ENCODE measurements at places on chromosomes 11 and 22.

GRCh38 chr11:122778148-122778547 lies 60.2 kb upstream of the CRTAM start:
- no peak for DNase-seq

GRCh38 chr22:46251266-46251665 lies 1.2 kb upstream of the CDPF1 start:
- no peak for DNase-seq

GRCh38 chr11:76088511-76088910 lies 117.8 kb downstream of the WNT11 start:
- no peak for DNase-seq

- no peak for DNase-seq
Measured at GRCh38 chr22:19604711-19605268, 80.6 kb upstream of the CLDN5 start.

- no peak for DNase-seq
Measured at GRCh38 chr11:14237444-14237961, 121.5 kb downstream of the RRAS2 start.

DNA sequence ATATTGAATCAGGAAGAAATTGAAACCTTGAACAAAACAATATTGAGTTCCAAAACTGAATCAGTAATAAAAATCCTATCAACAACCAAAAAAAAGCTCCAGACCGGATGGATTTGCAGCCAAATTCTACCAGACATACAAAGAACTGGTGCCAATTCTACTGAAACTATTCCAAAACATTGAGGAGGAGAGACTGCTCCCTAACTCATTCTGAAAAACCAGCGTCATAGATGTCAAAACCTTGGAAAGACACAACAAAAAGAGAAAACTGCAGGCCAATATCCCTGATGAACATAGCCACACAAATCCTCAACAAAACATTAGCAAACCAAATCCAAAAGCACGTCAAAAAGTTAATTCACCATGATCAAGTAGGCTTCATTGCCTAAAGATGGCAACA lies 353.8 kb downstream of the TMEM135 start:
- DNase-seq: no peak

- DNase-seq: no peak
Measured at GRCh38 chr22:20155330-20156041, 4.6 kb upstream of the CCDC188 start.

- DNase-seq: no peak
Measured at GRCh38 chr22:37379085-37379484, 48.2 kb downstream of the ELFN2 start.

- no peak for DNase-seq
Measured at GRCh38 chr11:31641477-31642062, 132.0 kb downstream of the ELP4 start.

GRCh38 chr22:46984751-46985506 lies 222.5 kb downstream of the TBC1D22A start:
- no peak for DNase-seq

GRCh38 chr11:8652140-8652539 lies 30.3 kb downstream of the TRIM66 start:
- DNase-seq: no peak

DNA sequence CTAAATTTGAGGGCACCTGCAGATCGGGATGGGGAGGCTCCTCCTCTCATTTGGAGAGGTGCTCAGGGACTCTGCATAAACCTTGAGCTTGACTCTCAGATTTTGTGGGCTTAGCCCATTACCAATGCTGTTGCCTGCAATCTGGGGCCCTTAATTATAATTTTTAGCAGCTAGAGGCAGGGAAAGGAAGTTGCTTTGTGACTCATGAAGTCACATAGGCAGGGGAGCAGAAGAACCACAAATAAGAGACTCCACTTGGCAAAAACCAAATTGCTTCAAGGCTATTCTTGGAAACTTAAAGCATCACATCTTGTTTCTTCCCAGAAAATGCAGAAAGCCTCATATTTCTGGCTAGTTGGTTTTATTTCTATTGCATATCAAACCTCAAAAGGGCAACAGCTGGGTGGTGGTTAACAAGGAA lies 46.9 kb downstream of the MICAL2 start:
- DNase-seq: no peak

DNA sequence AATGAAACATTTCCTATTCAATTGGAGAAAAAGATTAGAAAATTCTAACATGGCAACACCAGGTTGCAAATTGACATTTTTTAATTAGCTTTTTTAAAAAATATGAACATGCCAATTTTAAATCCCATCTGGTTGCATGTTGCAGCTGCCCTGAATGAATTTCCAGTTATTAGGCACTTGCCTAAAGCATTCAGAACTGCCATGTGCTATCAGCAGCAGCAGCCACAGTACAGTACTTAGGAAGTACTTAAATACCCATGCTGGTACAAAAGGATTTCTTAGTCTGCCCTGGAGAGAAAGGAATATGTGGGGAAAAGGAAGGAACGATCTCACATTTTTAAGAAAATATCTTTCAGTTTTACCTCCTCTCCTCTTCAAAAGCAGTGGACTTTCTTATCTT lies 46.2 kb downstream of the FAM168A start:
- no peak for DNase-seq

GRCh38 chr11:6377902-6378639 lies 12.2 kb upstream of the SMPD1 start:
- DNase-seq: no peak

DNA sequence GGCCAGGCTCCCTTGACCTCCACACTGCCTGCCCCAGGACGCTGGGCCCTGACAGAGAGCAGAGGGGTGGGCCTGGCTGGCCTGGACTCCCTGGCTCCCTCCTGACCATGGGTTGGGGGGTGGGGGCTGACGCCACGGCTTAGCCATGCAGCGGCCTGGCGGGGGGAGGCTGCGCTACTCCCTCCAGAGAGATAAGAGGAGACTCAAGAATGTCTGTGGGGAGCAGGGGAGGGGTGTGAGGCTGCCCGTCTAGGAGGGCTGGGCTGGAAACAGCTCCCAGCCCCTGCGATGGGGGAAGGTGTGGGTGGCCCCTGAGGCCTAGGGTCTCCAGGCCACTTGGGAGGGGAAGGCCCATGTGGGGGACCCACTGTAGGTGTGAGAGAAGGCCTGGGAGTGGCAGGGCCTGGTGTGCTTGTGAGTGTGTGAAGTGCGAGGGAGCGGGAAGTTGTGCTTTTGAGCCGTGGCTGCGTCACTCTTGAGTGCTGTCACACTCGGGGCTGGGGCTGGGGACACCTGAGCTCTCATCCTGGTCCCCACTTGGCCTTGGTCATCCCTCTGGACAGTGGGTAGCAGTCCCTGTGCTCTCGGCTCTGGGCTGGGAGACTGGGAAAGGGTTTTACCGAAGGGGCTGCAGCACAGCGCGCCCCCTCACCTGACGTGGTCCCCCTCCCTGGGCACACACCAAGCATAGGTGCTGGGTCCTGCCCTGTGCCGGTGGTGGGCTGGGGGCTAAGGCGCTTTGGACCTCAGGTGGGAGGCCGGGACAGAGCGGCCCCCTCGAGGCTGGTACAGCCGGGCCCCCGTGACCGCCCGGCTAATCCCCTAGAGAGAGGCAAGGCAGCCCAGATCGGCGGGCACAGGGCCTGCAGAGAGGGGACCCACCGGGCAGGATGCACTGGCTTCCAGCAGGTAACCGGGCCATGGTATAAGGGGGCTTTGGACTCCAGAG lies 2.4 kb downstream of the MYRF start:
- no peak for DNase-seq

GRCh38 chr11:130817330-130817944 lies 98.8 kb downstream of the SNX19 start:
- DNase-seq: no peak

DNA sequence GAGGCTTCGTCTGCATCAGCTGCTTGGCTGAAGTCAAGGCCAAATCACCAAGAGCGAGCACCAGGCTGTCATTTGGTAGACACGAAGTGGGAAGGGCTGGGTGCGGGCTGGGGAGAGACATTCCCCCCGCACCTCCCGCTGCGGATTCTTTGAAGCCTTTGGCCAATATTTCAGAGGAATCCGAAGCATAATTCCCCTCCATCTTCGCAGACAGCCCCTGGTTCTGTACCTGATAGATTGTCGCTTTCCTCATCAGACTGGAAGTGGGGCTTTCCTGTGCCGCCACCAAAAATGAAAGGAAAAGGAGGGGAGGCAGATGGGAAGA lies 15.3 kb downstream of the BLID start:
- no peak for DNase-seq

DNA sequence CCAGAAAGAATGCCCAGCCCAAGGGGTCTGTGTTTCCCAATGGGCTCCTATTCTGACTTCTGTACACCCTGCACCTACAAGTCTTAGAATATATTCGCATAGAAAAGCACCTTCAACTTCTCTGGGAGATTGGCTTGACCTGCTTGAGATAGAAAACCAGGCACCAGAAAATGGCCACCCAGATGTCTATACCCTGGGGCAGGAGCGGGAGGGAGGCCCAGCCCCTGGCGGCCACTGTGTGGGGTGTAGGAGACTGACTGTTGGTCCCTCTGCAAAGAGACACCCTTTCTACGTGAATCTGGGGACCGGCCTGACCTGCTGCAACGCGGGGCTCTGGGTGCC lies 8.5 kb downstream of the DENND6B start:
- DNase-seq: no peak

GRCh38 chr11:64687204-64687603 lies 35.8 kb downstream of the NRXN2 start:
- DNase-seq: no peak

DNA sequence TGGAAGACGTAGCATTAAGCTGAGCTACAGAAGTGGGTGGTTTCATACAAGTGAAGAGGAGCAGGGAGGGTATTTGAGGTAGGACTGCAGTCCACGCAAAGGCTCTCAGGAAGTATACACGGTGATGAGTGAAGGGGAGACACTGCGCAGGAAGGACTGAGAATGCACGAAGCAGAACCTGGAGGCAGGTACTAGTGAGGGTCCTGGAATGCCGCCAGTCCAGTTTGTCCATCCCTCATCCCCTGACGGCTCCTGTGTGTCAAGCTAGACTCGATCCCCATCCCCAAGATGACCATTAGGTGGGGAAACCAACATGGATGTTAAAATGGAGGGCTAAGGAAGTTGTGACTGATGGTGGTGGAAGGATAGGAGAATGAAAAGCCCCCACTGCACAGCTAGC lies 23.8 kb downstream of the ART5 start:
- DNase-seq: no peak

- DNase-seq: no peak
Measured at GRCh38 chr22:29331213-29331612, 15.7 kb upstream of the RASL10A start.

DNA sequence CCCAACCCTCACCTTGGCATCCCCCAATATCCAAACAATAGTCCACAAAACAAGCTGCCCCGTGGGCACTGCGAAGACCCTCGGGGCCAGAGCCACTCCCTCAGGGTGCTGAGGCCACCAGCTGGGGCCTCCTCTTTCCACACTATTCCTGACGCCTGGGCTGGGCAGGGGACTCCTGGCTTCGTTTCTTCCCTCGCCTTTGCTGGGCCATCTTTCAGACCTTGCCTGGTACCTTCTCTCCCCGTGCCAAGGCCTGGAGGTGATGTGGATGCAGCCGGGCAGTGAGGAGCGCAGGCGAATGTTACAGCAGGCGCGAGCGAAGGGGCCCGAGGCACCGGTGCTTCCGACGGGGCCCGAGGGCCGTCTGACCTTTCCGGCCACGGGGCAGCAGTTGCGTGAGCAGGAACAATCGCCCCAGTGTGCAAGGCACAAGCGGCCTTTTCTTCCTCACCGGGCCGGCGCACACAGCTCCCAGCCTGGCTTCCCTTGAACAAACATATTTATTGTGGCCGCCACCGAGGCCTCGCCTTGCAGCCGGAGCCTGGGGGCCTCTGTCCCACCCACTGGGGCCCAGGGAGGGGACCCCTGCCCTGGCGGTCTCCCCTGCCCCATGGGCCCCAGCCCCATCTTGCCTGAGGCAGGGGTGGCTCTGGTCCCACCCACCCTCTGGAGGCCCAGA lies 32.6 kb upstream of the KCNQ1OT1 start:
- no peak for DNase-seq

DNA sequence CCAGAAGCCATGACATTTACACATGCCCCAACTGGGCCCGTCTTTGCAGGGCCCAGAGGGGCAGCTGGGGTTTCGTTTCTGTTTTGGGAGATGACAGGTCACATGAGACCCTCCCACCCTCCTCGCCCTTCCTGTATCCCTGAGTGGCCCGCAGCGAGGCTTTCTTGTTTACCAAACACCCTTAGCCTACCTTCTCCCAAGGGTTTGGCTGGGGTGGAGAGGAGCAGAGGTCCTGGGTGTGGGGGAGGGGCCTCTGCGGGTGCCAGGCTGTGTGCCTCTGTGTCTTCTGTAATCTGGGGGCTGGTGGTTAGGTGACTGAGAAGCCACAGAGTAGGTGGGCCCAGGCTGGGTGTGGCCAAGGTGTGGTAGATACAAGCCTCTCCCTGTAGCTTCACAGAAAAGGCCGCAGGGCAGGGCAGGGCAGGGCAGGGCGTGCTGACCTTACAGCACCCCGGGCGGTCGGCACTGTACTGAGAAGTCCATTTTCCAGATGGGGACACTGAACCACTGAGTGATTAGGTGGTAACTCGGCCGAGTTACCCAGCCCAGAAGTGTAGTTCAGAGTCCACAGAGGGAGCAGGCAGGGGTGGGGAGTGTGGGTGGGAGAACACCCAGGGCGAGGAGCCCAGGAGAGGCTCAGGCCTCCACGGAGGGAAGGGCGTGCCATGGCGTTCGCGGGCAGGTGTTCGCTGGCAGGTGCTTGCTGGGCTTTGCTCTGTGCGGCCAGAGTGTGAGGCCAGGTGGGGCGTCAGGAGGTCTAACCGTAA lies 8.7 kb downstream of the PRR5 start:
- DNase-seq: peak; percentile 16

- no peak for DNase-seq
Measured at GRCh38 chr22:37126383-37126782, 16.9 kb upstream of the TMPRSS6 start.

DNA sequence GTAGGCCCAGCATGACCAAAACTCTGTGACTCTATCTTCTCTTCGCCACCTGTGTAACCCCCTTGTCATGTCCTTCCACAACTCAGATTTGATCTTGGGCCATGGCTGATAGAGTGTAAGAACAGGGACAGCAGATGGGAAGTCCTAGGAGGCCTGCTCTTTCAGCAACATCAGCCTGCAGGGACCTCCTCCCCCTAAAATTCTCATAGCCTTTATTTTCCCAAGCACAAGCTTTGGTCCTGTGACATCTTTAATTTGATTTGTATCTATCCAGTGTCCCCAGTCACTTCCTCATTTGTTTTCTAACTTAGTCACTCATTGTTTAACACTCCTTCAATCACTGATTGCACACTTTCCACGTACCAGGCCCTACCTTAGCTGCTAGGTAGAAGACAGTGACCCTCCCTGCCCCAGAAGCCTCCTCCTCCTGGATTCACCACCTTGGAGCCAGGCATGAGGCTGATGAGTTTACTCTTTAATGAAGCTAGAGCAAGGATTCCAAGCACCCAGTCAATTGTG lies 5.3 kb downstream of the UBQLN3 start:
- DNase-seq: no peak

- DNase-seq: no peak
Measured at GRCh38 chr22:25930788-25931310, 188.9 kb downstream of the MYO18B start.

- peak; percentile 77 for DNase-seq
Measured at GRCh38 chr22:41925783-41926460, 684 bp downstream of the TNFRSF13C start.
